ENCODE measurements at places on chromosomes 7 and 10. TPM values are rescaled to one million over a fixed set of nuclear protein-coding genes. Genes with fewer than 3 reads are reported as not detected.

The TEX47 gene
- total RNA-seq: not detected

The ADIRF gene
- 94.1 TPM for total RNA-seq

The ZNF25 gene
- total RNA-seq: 11.5 TPM

The ATP6V0A4 gene
- total RNA-seq: 0.99 TPM

The FRA10AC1 gene
- 13.6 TPM for total RNA-seq

The VWA2 gene
- 9.5 TPM for total RNA-seq

The GDF10 gene
- total RNA-seq: 9.4 TPM

The STK31 gene
- 1.3 TPM for total RNA-seq

The TRIM56 gene
- 42.8 TPM for total RNA-seq

The CXCL12 gene
- total RNA-seq: 77.9 TPM

The XPNPEP1 gene
- 49.0 TPM for total RNA-seq

The IFIT1B gene
- not detected for total RNA-seq

The VWC2 gene
- 0.06 TPM for total RNA-seq

The COPS6 gene
- 89.5 TPM for total RNA-seq

The GPR158 gene
- 0.05 TPM for total RNA-seq

The LAMB1 gene
- total RNA-seq: 187 TPM

The GPR141 gene
- 8.6 TPM for total RNA-seq

The PPP1R17 gene
- total RNA-seq: not detected

The SPDYE2B gene
- not detected for total RNA-seq

DNA sequence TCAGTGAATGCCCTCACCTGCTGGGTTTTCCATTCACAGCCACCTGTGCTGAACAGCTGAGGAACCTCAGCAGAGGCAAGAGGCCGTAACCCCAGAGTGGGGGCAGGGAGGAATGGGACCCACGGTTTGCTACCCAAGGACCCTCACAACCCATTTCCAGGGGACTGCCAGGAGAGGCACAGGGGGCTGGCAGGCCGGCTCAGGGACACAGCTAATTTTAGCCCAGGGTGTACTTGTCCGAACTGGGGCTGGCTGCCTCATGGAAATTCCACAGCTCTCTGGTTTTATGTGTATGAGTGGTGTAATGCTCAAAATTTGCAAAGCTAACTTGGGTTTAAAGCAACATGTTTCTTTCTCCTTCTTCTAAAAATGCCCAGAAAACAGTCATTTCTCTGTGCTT is 42.2 kb downstream of the MINDY4 start:
- no peak for DNase-seq

- peak; percentile 23 for DNase-seq
These were observed 69.9 kb downstream of the FAM204A start for GRCh38 chr10:118272149-118272721.

GRCh38 chr7:30647589-30648364 is 34.5 kb downstream of the CRHR2 start:
- DNase-seq: no peak

- no peak for DNase-seq
These were observed 11.4 kb upstream of the OAT start for GRCh38 chr10:124430077-124430476.

- DNase-seq: no peak
These were observed 163.3 kb downstream of the USP6NL start for GRCh38 chr10:11448190-11448544.

- DNase-seq: no peak
These were observed 112.4 kb downstream of the ST7 start for GRCh38 chr7:117065571-117066150.

- DNase-seq: no peak
These were observed 44.6 kb downstream of the NUP205 start for GRCh38 chr7:135602304-135602703.

GRCh38 chr7:82477733-82478515 is 34.3 kb upstream of the CACNA2D1 start:
- DNase-seq: no peak

DNA sequence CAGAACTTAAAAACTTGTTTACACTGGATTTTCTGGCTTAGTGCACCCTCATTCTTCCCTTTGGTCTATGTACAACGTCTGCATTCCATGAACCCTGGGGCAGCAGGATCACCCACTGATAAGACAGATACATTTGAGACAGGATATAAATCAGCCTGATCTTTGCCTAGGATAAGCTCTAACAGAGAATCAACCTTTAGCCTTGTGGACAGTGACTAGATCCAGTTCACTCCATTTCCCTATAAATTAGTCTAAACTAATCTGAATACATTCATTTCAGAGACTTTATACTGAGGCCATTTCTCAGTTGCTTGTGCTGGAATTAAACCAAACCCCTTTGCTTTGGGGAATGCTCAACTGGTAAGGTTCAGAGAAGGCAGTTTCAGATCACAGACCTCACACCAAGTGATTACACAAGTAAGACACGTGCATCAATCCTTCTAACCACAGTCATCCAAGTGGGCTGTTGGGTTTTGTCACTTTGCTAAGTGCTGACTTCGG is 639.8 kb upstream of the FZD8 start:
- no peak for DNase-seq

GRCh38 chr10:101071267-101071884 is 9.6 kb downstream of the KAZALD1 start:
- no peak for DNase-seq

DNA sequence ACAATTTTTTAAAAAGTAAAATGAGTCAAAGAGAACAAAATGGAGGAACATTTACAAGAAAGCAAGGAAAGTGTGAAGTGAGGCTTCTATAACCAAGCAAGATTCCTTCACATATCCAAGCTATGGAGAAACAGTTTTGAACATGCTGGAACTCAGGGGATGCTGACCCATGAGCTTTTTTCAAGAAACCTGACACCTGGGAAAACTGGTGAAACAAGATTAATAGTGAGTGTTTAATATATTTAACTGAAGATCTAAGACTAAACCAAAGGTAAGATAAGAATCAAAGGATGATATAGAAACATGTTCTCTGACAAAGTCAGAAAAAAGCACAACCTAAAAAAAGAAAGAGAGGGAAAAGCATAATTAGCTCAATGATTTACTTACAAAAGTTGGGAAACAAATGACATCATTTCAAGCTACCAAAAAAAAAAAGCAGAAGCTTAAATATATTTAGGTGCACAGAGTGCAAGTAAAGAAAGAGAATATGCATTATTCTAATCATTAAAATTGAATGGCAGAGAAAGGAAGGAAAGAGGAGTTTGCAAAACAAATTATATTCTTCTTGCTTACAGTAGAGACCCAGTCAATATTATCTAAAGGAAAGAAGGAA is 24.9 kb downstream of the C7orf25 start:
- no peak for DNase-seq

DNA sequence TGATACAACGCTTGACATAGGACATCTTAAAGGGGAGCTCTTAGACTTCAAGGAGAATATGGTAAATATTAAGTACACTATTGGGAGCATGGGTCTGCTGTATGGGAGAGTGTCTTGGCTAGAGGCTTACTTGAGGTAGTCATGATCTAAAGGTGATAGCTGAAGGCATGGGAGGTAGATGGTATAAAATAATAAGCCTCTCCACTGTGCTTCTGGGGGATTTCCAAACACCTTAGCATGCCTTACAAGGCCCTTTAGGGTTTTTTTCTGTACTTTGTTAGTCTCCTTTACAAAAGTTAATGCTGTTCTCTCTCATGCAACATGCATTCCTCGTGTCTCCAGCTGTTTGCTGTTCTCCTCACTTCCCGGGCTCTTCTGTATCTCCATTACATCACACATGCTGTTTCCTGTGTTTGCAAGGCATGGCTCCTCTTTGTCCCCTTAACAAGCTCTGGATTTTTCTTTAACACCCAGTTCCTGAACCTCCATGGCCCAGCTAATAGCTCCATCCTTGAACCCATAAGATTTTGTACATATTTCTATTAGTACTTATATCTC is 449.7 kb downstream of the AUTS2 start:
- DNase-seq: no peak

DNA sequence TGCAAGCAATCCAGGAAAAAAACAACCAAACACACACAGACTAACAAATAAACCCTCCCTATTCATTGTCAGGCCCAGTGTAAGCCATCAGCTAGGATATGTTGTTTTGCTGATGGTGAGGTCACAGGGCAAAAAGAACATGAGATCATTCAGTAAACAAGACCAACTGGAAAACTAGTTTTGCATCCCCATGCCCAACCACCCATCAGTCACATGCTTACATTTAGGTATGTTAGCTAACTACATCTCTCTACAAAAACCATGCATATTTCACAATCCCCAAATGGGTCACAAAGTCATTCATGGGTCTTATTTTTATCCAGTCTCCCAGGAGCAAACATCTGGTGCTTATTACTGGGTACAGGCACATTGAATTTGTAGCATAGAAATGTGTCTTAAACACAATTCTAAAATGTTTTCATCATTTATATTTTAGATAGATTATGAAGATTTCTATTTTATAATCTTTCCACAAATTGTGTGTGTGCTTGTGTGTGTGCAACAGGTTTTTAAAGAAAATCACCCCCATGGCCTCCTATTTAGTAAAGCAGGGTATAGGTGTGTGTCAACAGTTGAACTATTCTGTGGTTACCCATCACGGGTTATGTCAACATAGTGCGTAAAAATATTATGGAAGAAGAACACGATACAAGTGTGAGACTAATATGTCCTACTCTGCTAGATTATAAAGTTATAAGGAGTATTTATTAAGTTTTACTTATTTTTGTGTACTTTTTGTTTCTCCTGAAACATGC is 103.8 kb upstream of the AKR1E2 start:
- DNase-seq: no peak

DNA sequence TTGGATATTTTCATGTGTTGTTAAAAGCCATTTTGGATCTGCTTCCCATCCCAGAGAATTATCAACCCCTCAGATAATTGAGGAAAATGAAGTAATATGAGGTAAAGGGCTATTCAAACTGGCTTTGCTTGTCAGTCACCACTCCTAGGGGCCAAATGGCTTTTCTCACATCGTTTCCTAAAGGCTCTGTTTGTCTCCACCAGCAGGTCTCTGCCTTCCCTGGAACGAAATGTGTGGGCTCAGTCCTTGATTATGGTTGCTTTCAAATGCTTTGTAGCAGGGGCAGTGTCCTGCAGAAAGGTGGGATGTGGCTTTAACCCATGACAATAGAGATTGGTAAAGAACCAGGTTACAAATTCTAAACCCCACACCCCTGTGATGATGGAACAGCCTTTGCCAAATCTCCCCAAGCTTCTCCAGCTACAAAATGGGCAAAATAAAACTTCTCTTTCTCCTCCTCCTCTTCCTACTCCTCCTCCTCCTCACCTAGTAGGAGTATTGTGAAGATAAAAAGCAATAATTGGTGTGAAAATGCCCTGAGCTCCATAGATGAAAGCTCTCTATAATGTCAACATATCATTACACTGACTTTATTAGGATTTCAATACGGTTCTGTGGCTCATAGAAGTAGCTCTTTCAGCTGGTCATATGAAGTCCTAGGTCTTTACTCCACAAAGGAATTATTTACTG is 127.6 kb downstream of the CHN2 start:
- no peak for DNase-seq

DNA sequence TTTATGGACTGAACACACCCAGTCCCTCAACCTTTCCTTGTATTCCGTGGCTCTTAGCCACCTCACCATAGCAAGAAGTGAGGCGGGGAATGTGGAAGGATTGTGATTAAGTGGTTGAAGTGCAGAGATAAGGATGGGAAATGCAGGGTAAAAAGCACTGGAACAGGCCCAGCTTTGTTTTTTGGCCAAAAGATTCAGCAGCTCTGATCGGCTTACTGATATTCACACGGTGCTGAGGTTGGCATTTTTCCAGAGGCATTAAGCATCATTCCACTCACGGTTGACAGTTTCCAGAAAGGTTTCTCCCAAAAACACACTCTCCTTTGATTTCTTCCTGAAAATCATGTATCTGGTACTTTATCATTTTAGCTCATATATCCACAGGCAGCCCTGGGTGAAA is 544.2 kb downstream of the CNTNAP2 start:
- no peak for DNase-seq

DNA sequence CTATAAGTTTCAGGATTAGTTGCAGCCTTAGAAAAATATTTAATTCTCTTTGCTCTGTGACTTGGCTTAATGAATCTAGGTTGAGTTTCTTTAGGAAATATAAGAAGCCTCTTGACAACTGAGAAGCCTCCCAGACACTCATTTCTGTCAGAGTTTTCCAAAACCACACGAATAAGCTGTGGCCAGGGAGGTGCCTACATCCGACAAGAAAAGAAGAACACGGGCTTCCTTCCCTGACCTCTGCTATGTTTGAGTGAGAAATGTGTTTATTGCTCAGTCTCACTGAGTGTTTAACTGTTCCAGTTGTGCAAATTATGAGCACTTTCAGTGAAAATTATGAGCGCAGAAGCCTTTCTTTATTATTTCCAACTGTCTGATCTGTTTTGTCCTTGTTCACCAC is 105.0 kb downstream of the TRIL start:
- no peak for DNase-seq

DNA sequence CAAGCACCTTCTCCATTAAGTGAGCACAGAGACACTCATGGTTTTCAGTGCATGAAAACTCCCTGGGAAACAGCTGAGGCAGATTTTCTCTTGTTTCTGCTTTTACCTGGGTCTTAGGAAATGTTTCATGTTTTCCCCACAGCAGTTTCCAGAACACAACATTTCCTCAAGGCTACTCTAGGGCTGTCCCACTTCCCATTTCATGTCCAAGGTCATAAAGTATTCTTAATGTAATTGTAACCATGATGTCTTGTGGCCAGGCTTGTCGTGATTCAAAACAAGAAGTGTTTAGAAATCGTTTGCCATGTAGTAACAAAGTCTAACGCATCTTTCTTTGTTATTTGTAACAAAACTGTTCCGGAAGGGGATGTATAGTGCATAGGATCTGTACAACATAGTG is 83.8 kb upstream of the NRP1 start:
- no peak for DNase-seq

- no peak for DNase-seq
These were observed 27.3 kb downstream of the AHCYL2 start for GRCh38 chr7:129252128-129252527.

DNA sequence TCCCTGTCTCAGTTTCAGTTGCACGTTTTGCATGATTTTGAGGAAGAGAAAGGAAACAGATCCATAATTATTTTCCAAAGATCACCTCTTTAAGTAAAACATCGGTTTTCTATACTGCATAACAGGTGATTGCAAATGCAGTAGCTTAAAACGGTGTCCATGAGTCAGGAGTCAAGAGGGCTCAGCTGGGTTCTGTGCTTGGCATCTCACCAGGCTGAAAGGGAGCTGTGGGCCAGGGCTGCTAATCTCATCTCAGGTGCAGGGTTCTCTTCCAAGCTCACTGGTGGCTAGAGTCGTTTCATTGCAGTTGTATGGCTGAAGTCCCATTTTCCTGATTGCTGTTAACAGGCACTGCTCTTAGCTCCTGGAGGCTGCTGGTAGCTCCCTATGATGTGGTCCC is 57.0 kb upstream of the PRKCQ start:
- DNase-seq: no peak

DNA sequence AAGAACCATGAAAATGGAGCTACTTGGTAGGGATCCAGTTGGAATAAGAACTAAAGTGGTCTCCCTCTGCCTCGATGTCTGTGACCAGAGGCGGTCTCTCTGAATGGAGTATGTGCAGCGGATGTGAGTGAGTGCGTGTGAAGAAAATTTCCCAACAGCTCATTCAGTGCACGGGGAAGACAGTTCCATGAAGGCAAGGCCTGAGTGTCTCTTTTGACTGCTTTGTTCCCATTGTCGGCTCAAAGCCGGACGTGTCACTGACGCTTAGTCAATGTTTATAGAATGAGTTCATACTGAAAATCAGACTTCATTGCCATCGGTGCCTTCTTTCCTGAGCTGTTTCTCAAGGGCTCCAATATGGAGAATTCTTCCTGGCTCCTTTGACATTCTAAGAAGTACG is 55.3 kb upstream of the GRB10 start:
- no peak for DNase-seq

GRCh38 chr10:30029164-30029871 is 30.1 kb downstream of the JCAD start:
- no peak for DNase-seq

GRCh38 chr7:148180075-148180474 is 410.5 kb upstream of the C7orf33 start:
- DNase-seq: no peak
